Cardiac muscle cell (in vitro differentiated cells and primary cell): ENCODE measurements at places on chromosomes 5 and 9. TPM values are rescaled to one million over a fixed set of nuclear protein-coding genes. Genes with fewer than 3 reads are reported as not detected.

GRCh38 chr9:128893354-128893753 lies 11.4 kb downstream of the LRRC8A start:
- H3K27ac ChIP-seq, result no peak overlapping the region
- H3K4me3 ChIP-seq, result no peak overlapping the region
- no peaks in the 10 kb centered on the region for H3K27me3 ChIP-seq
- no peaks in the 10 kb centered on the region for H3K4me1 ChIP-seq
- no peak for DNase-seq

DNA sequence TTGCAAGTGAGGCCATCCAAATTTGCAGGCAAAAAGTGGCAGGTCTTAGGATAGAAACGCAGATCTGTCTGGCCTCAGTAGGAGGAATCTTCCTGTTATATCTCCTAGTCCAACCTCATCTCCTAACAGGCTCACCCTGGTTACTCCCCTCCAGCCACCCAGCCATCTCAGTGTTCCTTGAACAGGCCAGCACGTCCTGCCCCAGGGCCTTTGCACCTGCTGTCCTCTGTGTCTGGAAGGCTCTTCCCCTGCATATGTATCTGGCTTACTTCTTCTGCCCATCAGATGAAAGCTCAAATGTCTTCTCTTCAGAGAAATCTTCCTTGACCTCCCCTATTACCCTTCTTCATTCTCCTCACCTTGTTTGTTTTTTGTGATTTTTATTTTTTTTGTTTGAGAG lies 107.3 kb upstream of the ALDH1B1 start:
- no peaks in the 10 kb centered on the region for H3K4me1 ChIP-seq
- H3K27ac ChIP-seq, result no peak overlapping the region
- H3K27me3 ChIP-seq, result no peaks in the 10 kb centered on the region

GRCh38 chr9:80507611-80508010 lies 935.8 kb downstream of the TLE4 start:
- H3K27me3 ChIP-seq, result no peaks in the 10 kb centered on the region
- H3K4me3 ChIP-seq, result no peak overlapping the region
- H3K27ac ChIP-seq, result no peak overlapping the region
- H3K36me3 ChIP-seq, result no peaks in the 10 kb centered on the region
- no peak for DNase-seq
- no peaks in the 10 kb centered on the region for H3K4me1 ChIP-seq

DNA sequence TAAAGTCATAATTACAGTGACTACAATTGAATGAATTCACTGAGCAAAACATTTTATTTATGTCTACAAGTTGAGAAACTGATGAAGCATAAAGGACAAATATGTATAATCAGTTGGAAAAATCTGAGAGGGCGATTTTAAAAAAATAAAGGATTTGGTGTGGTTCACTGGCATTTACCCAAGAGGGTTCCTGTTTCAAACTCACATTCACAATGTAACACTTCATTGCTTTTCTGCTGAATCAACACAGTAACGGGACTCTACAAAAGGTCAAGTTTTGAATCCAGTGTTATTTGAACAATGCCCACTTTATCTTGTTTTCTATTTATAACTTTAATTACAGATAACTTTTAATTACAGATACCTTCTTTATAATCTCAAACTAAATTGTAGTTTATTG lies 138.6 kb downstream of the NUDT12 start:
- H3K27ac ChIP-seq, result no peak overlapping the region
- H3K36me3 ChIP-seq, result no peaks in the 10 kb centered on the region
- H3K27me3 ChIP-seq, result no peaks in the 10 kb centered on the region
- peak; percentile 15 for DNase-seq
- no peak overlapping the region for H3K4me3 ChIP-seq

SLC24A2 gene
- 0.09 TPM in 1 of 2 replicates, not detected in the other for total RNA-seq

PCDHB15 gene
- 21.3 and 32.4 TPM in 2 replicates for total RNA-seq
